Fibroblast of lung (primary cell): ENCODE measurements at places on chromosomes 11 and 22.
A peak's percentile ranks its signal among the peaks of the same experiment; 100 is the strongest.

GRCh38 chr22:36212901-36213300 is 11.3 kb upstream of the APOL4 start:
- no peak for DNase-seq

- DNase-seq = no peak
Observed at GRCh38 chr22:20002128-20002527, 14.5 kb downstream of the ARVCF start.

- DNase-seq = peak; percentile 77
Observed at GRCh38 chr11:124402326-124402922, 3.6 kb upstream of the OR8B3 start.

DNA sequence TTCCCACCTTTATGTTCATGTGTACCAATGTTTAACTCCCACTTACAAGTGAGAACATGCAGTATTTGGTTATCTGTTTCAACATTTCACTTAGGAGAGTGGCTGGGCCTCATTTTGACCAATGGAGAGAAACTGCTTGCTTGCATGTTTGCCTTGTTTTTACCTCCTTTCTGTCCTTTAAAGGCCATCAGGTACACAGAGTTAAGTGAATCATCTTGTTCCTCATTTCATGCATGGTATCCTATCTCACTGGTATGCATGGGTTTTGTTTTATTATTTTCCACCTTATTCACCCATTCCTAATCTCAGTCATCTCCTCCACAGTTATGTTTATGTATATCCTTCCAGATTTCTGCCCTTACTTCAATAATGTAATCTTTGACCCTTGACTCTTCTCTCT is 101.0 kb downstream of the ELP4 start:
- no peak for DNase-seq

GRCh38 chr22:29316141-29316828 is 788 bp upstream of the RASL10A start:
- no peak for DNase-seq
